ENCODE measurements at places on chromosomes 3 and 15. TPM values are rescaled to one million over a fixed set of nuclear protein-coding genes. Genes with fewer than 3 reads are reported as not detected.

Gene ACSBG1
- total RNA-seq: not detected

Gene TMCO5A
- not detected for total RNA-seq

Gene OR5H1
- not detected for total RNA-seq

Gene RNU5B-1
- 29.8 TPM for total RNA-seq

Gene IQCF5
- total RNA-seq: not detected

DNA sequence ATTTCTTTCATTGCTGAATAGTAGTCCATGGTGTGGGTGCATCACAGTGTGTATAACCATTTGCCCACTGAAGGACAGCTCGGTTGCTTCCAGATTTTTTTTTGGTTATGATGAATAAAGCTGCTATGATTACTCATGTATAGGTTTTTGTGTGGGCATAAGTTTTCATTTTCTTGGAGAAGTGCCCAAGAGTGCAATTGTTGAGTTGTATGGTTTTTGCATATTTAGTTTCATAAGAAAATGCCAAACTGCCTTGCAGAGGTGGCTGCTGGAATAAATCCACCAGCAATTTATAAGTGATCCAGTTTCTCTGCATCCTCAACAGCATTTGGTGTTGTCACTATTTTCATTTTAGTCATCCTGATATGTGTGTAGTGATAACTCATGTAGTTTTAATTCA, 8.4 kb upstream of the SPESP1 start:
- no peak for DNase-seq

DNA sequence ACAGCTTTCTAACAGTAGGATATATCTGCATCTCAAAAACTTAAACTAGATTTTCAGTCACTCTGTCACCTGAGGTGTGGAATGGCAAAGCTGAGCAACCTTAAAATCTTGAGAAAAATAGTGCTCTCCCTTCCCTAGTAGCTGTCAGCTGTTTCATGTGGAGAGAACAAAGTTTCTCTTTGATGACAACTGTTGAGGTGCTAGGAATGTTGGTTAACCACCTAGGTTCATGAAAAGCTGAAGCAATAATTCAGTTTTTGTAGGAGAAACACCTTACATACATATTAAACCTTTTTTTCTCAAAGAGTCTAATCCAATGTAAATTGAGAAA, 40.8 kb downstream of the TCF12 start:
- no peak for DNase-seq

- no peak for DNase-seq
These were observed 33.0 kb downstream of the SHC4 start for GRCh38 chr15:48930735-48931134.

DNA sequence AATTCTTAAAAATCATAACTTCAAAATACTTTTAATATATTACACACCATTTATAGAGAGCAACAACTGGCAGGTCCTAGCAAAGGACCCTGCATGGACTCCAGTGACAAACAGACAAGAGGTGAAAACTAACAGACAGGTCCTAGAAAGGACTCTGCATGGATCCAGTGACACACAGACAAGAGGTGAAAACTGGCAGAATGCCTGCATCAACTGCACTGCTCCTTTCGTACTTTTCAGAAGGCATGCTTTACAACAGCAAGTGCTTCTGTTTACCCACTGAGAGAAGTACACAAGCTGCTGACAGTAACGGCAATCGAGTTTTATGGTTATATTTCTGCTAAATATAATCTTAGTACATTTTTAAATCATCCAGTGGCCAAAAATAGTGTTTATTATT, 24.3 kb upstream of the GP5 start:
- no peak for DNase-seq

DNA sequence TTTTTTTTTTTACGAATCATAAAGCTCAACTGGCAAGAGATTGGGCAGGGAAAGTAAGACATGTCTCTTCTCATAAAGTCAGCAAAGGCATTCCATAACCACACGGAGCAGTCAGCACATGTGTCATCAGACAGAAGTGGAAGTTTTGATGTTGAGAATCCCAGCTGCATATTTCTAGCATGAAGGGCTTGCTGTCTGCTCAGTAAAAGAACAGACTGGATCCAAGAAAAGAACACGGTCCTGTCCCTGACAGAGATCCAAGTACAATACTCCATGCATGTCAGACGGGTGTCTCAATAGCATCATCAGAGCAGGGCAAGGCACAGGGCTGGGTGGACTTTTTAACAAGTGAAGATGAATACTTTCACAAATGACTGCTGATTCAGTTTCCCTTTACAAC, 38.2 kb downstream of the ABI3BP start:
- no peak for DNase-seq

- no peak for DNase-seq
These were observed 315.1 kb downstream of the ZNF385D start for GRCh38 chr3:21435871-21436270.

GRCh38 chr3:64220161-64220914, 4.9 kb downstream of the PRICKLE2 start:
- DNase-seq: no peak

DNA sequence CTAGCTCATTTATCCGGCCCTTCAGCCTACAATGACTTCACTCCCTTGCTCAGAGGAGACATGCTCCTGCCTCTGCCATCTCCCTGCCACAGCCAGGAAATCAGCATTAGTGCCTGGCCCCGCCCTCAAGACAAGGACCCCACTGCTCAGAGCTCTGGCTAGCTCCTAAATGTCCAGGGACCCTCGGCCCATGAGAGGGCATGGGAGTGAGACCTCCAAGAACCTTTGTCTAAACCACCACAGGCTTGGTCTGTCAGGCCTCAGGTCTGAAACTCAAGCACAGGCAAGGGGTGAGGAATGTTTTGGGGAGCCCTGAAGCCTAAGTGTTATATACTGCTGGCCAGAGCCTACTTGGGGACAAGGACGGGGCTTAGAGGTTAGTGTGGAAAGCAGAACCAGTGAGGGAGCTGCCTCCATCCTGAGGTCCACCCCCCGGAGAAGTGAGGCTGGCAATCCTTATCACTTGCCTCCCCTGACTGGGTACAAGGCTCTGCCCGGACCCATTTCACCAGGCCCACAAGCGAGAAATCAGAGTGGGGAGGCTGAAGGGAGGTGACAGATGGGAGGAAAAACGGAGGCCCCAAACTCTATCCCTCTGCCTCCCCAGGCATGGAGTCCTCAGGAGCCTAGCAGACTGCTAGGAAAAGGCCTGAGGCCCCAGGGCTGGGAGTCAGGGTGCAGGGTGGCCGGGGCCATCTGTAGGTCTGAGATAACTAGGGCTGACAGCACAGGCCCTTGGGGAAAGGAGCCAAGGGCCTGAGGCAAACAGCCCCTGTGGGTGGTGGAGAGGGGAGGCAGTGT, 18.8 kb downstream of the SHF start:
- DNase-seq: no peak

GRCh38 chr3:197524128-197524527, 31.6 kb downstream of the BDH1 start:
- no peak for DNase-seq

Measured in mesenteric fat pad (tissue), 1 donor.